ENCODE measurements at places on chromosomes 7 and 10.

DNA sequence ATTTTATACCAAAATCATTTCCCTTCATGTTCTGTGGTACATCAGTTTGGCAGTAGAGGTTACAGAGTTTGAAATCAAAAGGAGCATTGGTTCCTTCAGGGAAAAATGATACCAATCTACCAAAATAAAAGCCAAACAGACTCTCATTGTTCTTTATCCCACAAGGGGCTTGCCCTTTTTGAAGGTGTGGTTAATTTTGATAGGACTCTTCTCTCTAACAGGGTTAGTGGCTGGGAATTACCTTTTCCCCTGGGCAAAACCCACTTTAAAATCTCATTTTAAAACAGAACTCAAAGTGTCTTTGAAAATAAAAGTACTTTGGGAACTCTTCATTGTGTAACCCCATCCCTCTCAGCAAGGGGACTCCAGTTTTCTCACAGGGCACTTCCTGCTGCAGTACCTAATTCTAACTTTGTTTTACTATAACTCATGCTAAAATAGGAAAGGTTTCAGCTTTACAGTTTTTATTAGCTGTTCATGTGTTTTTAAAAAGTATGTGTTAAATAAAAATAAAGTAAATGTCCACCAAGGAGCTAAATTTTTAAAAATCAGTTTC lies 30.6 kb downstream of the SMNDC1 start:
- DNase-seq = no peak

DNA sequence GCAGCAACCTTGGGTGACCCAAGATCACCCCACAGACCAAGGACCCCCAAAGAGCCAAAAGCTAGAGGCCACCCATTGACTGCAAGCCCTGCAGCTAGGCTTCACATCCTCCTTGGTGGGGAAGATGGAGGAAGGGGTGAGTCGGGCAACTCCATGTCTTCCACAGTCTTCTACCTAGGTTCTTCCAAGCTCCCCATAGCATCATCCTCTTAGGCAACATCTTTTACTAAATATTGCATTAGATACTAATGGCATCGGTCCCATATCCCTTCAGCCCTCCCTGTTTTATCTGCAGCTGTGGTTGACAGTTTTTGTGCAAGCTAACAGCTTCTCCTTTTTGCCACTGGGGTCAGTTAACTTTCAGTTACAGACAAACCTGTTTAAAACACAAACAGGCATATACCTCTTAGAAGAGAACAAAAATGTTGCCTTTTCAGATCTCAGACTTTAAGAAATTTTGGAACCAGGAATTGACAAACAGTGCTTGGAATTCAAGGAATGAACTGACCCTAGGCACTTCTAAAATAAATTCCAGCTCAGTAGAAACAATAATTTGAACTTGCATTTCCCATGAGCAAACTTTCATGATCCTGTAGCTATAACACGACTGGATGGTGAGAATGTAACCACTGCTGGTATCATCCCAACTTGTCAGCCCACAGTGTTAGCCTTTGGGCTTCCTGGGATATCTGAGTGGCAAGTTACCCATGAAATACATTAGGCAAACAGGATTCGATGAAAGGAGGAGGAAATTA lies 33.9 kb upstream of the MSMB start:
- no peak for DNase-seq

DNA sequence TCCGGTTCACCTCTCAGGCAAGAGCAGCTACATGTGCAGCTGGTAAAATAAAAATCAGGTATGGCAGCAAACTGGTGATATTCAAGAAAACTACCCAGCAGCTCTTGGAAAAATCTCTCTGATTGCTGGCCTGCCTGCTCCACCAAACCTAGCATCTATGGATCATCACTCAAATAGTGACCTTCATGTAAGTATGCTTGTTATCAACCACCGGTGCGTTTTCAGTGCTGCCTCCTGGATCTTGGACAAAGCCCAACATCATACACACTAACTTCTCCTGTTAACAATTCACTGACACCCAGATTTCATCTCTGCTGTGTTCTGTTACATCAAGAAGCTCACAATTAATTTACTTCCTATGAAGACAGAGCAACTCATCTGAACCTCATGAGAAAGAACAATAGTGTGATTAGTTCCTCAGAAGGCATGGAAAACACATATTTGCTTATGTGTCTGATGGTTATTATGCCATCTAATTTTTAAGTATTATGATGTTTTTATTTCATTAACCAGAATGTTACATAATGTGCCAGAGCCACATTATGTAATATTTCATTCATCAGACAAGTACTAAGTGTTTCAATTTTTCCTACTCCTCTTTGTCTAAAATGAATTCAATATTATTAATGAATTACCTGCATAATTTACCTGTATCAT lies 8.8 kb downstream of the CDK6 start:
- no peak for DNase-seq

DNA sequence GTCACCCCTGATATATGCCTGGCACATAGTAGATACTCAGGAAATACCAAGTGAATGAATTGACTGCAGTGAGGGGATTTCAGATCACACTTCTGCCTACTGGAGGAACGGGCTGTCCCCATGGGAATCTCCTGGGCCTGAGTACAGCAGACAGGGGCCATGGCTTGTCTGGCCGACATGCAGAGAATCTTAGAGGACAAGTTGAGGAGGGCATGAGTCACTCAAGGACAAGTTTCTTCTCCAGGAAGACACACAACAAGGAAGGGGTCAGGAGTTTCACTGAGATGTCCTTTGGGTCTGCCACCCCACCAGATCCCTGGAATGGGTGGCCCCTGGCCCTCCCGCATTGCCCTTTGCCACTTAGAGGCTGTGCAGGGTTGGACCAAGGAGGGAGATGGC lies 20.7 kb downstream of the PLPP4 start:
- DNase-seq = no peak

- DNase-seq = no peak
Observed at GRCh38 chr10:131779661-131780394, 121.0 kb upstream of the PPP2R2D start.

DNA sequence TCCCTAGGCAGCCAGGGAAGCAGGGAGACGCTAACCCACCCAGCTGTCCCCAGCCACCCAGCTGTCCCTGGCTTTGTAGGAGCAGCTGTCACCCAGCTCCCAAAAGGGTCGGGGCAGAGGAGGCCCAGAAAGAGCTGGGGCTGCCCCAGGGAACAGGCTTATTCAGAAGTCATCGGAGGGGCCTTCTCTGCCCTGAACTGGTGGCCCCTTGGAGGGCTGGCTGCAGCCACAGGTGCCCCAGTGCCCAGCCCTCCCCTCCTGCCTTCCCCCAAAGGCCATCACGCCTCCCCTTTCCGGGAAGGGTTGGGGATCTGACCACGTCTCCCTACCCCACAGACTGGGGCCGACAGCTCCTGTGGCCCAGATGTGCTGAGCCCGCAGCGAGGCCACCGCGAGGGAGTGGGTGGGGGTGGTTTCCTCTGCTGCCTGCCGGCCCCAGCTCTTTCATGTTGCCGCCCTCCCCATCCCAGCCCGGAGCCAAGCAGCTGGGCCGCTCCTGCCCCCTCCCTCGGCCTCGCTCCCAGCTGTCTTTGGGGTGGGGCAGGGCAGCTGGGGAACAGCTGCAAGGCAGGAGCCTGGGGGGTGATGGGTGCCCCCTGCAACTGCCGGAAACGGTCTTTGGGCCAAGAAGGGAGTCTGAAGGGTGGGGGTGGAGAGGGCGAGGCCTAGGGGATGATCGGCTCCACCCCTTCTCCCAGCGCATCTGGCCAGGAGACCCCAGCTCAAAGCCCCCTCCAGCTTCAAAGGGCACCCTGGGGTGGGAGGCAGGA lies 16.8 kb downstream of the TRIM8 start:
- DNase-seq = peak; percentile 53

DNA sequence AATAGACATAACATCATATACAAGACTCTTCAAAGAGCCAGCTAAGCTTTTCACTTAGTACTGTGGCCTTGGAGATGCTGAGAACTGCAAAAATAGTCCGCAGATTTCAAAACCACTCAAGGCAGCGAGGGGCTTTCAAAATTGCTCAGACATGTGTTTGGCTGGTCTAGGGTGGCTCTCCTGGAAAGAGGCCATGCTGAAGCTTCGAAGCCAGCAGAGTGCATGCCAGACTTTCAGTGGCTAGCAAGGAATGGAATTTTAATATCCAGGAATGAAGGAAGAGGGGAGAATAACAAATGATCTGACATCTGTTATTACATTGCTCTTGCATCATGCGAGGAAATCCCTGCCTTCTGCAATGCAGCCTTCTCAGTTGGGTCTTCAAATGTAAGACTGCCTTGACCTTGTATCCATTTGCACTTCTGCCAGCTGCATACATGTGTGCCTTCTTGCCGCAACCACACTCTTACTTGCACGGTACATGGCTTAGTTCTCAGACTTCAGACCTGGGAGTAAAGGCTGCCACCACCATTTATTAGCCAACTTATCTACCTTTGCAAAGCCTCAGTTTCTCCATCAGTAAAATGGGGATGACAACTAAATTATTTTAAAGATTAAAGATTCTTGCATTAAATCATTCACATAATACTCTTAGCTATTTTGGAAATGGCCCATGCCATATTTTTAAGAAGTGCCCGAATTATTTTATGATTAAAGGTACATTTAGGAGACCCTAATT lies 55.9 kb downstream of the ITIH5 start:
- DNase-seq = no peak

DNA sequence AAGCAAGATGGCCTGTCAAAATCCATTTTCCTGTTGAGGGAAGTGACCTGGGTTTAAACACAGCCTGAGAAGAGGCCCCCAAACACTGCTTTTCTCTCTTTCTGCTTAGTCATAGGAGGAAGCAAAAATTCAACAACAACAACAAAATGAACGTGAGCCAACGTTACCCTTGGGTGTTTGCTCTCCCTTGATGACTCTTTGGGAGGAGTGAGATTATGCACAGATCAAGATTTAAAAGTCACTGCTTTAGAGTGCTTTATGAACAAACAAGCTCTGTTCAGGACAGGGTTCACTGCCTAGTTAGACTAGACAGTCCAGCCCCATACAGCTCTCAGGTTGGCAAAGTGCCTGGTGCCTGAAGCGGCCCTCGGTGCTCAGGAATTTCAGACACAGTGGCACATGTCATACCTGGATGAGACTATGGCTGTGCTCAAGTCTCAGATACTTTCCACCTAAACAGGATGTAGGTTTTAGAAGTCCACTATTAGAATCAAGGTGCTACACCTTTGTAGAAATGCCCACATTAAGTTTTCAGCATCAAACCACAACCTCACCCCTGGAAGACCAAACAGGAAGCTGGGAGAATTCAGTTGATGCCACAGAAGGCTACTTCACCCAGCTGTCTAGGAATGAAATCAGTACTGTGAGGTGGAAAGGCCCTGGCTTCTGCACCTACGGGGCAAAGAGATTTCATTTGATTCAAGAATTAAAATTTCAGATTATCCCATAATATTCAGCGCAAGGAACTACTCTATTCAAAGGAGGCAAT lies 38.7 kb downstream of the DENND11 start:
- no peak for DNase-seq

- DNase-seq = no peak
Observed at GRCh38 chr10:105598207-105598606, 957.1 kb downstream of the SORCS3 start.

- no peak for DNase-seq
Observed at GRCh38 chr7:26429168-26429567, 137.5 kb downstream of the SNX10 start.

DNA sequence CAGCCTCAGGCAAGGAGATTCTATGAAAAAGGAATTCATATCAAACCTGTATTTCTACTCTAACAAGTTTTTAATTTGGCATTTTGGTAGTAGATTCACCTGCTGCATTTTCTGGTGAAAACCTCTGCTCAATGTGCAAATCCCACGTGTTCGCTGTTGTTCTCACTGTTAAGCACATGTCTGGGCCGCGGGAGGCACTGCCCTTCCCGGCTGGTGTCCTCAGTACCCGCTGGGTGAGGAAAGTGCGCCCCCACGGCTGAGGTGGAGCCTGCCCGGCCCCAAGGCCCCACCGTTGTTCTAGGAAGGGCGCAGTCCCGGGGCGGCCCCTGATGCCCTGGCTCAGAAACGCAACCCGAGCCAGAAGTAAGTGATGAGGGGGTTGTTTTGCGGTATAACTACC lies 193.4 kb upstream of the VWC2 start:
- no peak for DNase-seq

DNA sequence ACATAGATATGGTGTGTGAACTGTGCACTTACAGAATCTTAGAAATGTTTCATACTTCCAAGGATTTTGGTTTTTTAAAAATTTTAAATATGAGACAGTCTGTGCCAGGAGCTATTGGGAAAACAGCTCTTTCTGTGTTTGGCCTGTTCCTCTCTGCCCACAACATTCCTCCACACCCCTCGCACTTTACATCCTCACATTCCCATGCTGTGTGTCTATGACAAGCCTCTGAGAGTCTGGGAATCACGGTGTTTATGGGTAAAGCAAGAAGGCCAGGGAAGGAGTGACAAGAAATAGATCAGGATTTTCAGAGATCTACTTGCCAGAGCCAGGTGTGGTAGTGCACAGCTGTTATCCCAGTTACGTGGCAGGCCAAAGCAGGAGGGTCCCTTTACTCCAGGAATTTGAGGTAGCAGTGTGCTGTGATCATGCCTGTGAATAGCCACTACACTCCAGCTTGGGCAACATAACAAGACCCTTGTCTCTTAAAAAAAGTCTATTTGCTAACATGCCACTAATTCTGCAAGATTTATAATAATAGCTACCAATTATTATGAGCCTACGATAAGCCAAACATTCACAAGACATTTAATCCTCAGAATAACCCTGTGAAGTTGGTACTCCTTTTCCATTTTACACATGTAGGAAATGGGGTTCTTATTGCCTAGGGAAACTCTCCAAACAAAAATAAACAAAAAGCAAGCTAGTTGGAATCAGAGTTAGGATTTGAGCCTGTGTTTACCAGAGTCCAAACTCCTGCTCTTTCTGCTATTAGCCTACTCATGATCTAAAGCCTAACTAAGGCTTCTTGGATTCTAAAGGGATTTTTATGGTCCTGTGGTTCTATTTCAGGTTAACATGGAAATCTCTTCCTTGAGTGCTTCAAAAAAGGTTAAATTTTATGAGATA lies 168.3 kb upstream of the SP8 start:
- DNase-seq = no peak

GRCh38 chr10:118339111-118339510 lies 3.0 kb downstream of the FAM204A start:
- no peak for DNase-seq

DNA sequence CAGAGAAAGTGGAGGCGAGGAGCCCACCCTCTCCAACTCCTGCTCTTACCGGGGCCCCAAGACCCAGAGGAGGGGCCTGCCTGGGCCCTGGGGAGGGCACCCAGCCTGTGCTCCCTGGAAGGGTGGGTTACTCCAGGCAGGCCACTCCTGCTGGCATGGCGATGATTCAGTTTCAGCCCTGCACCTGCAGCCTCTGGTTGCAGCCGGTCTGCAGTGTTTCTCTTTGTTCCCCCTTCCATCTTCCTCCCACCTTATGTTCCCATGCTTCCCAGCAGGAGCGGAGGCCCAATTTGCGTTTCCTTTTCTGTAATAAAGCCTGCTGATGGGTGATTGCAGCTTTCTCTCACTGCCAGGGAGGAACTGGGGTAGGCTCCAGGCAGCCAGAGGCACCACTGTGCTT lies 53.2 kb upstream of the FAM20C start:
- DNase-seq = no peak

GRCh38 chr10:85858776-85859515 lies 507.6 kb downstream of the GRID1 start:
- no peak for DNase-seq
